Left lung (tissue), 14 donors: ENCODE measurements at places on chromosomes 6 and 20. TPM values are rescaled to one million over a fixed set of nuclear protein-coding genes. Genes with fewer than 3 reads are reported as not detected.
A peak's percentile ranks its signal among the peaks of the same experiment; 100 is the strongest.

Gene CHMP4B
- 109 TPM for polyA plus RNA-seq

Gene ZNF334
- polyA plus RNA-seq: 48.0 TPM

Gene KIAA1755
- 2.7 TPM for polyA plus RNA-seq

Gene SUMO4
- polyA plus RNA-seq: 1.0 TPM

Gene GNAS-AS1
- 0.15 TPM for polyA plus RNA-seq

Gene RIPPLY2
- polyA plus RNA-seq: not detected

Gene STX11
- 2.3 TPM for polyA plus RNA-seq

Gene ZNF292
- 58.8 TPM for polyA plus RNA-seq

Gene LSM14B
- polyA plus RNA-seq: 57.1 TPM

Gene SH3BGRL2
- polyA plus RNA-seq: 39.4 TPM

Gene RBM24
- polyA plus RNA-seq: 3.4 TPM

Gene CAPN11
- polyA plus RNA-seq: 0.24 TPM

Gene ARHGAP40
- 0.57 TPM for polyA plus RNA-seq

Gene ANKRD6
- 36.6 TPM for polyA plus RNA-seq

Gene TNF
- 0.19 TPM for polyA plus RNA-seq

- DNase-seq: no peak
Measured at GRCh38 chr6:13573669-13574110, 711 bp upstream of the SIRT5 start.

DNA sequence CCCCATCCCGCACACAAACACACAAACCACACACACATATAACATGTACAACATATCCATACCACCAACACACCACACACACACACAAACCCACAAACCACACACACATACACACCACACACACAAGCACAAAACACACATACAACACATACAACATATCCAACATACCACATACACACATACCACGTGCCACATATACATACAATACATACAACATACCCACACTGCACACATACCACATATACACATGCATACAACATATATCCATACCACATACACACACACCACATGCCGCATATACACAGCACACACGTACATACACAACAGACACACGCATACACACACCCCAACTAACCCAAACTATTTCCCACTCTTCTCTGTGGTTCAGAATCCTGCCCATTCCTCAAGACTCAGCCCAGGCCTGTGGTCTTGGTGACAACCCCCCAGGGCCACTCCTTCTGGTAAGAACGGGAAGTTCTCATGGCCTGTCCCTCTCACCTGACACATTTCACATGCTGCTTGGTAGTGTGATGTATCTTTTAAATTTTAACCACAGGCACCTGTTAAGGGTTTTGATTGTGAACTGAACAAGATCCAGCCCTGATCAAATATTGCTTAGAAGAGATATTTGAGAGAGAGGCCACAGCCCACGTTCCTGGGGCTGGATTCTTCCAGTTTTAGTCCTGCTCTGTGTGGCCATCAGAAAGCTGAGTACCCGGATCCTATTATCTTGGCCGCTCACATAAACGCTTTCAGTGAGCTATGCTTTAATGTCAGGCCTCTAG is 55.9 kb upstream of the KCNK16 start:
- DNase-seq: no peak

GRCh38 chr6:43763812-43764522 is 6.0 kb upstream of the VEGFA start:
- no peak for DNase-seq

DNA sequence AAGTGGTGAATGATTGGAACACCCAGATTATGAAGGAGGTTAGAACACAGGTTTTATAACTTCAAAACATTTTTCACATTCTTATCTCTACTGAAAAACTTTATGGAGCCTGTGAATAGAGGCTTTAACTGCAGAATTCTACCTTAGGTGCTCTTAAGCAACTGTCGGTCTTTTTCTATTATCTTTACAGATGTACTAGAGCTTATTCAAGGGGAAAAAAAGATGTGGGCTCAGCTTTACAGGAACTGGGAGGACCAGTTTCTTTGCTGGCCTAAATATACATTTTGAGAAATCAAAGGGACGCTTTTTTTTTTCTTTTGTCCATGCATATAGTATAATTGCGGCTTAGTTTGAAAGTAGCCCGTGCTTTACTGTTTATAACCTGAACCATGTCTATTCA is 58.9 kb downstream of the UST start:
- DNase-seq: no peak

GRCh38 chr20:62487561-62488354 is 12.0 kb upstream of the GATA5 start:
- no peak for DNase-seq

- no peak for DNase-seq
Measured at GRCh38 chr6:68427630-68428029, 207.5 kb upstream of the ADGRB3 start.

- DNase-seq: no peak
Measured at GRCh38 chr20:55569084-55569483, 436.2 kb downstream of the CBLN4 start.

- DNase-seq: peak; percentile 93
Measured at GRCh38 chr6:83430611-83431544, at the start of gene ME1. ME1 (minus strand) TSS chr6:83431051; CDS start chr6:83430954, 97 bp downstream.

DNA sequence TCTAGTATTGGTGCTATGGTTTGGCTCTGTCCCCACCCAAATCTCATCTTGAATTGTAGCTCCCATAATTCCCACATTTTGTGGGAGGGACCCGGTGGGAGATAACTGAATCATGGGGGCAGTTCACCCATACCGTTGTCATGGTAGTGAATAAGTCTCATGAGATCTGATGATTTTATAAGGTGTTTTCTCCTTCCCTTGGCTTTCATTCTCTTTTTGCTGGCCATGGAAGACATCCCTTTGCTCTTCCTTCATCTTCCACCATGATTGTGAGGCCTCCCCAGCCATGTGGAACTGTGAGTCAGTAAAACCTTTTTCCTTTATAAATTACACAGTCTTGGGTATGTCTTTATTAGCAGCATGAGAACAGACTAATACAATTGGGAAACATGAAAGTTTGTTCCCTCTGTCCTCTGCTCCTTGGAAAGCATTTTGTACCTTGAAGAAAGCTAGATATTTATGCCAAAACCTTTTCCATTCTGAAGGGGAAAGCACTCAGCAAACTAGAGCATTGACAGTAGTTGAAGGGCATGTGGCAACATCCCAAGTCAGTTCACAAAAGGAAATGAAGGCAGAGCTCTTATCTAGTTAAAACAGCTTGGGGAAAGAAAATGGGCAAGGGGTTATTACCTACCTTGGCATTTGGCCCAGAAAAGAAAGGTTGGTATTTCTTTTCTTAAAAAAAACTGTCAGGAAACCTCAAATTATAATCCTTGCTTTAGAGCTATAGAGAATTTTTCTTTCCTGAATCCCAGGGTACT is 10.7 kb upstream of the TNFAIP3 start:
- DNase-seq: no peak

- peak; percentile 88 for DNase-seq
Measured at GRCh38 chr6:27772261-27773001, 139.8 kb downstream of the OR2B2 start.

- no peak for DNase-seq
Measured at GRCh38 chr6:15615802-15616201, 47.0 kb downstream of the DTNBP1 start.

- DNase-seq: no peak
Measured at GRCh38 chr20:8589956-8590355, 457.9 kb downstream of the PLCB1 start.

GRCh38 chr20:54276577-54277169 is 68.8 kb downstream of the PFDN4 start:
- DNase-seq: no peak

DNA sequence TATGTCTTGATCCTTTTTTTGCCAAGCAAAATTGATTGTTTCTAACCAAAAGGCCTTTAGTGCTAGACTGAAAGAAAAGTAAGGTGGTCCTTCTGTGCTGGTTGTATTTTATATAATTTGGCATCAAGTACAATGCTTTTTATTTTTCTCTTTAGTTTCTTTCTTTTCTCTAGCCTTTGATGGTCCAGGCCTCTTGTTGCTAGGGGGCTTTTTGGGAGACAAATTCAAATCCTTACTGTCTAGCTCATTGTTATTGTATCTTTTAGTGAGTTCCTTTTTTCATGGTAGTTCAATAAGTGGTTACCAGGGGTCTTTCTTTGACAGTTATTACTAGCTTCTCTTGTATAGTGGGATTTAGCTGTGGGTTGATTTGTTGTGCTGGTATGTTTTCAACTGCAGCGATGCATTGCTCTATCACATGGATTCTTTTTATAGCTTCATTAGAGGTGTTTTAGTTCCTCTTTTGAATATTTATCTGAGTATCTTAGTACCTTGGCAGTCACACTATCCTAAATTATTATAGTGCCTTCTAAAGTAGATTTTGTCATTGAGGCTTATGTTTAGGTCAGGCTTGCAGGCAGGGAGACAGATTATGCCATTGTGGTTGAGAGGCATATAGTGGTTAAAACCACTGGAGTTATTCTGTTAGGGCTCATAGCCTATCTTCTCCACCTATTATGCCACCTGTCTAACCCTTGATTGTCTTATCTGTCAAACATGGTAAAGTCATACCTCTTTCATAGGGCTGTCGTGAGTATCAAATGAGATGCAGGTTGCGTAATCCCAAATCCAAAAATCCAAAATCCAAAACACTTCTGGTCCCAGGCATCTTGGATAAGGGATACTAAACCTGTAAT is 49.5 kb downstream of the KCNS1 start:
- DNase-seq: no peak

DNA sequence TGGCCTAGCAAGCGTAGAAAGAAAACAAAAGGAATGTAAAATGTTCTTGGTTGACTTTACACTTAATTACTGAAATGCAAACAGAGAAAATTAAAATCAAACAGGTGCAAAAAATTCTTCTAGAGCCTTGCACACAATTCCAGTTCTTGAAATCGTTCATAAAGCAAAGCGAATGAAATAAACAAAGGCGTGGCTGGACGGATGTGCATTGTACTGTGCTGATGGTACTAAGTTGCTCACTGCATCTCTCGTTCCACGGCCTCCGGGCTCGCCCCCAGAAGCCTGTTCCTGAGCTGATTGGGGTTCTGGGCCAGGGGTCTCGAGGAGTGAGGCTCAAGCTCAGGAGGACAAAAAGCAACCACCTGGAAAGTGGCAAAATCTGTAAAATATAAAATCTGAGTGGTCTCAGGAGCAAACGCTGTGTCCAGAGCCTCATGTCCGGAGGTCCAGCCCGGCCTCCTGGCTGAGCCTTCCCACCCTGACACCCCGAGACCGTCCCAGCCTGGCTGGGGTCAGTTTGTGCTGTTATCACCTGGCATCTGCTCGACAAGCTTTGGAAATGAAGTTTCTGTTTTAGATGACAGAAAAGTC is 71.3 kb downstream of the TTLL2 start:
- peak; percentile 50 for DNase-seq

DNA sequence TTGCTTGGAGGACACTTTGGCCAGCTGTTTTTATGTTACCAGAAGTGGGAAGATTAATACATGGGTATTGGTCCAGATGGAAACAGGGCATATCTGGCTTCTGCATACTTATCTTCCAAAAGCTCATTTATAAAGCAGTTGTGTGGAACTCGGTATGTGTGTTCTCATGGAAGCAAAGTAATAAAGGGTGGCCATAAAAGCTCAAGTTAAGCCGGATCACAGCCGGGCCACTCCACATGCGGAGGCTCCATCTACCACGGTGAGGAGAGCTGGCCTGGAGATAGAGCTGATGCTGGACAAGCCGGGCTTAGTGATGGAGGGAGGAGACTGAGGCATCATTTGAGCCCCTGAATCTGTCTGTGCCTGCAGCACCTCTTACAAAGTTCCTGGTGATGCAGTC is 38.6 kb upstream of the KIF16B start:
- DNase-seq: no peak

- DNase-seq: no peak
Measured at GRCh38 chr6:117167520-117168271, 97.7 kb upstream of the VGLL2 start.

- no peak for DNase-seq
Measured at GRCh38 chr6:28632326-28632851, 106.7 kb downstream of the GPX5 start.

GRCh38 chr20:61497029-61497627 is 245.1 kb downstream of the CDH4 start:
- no peak for DNase-seq

DNA sequence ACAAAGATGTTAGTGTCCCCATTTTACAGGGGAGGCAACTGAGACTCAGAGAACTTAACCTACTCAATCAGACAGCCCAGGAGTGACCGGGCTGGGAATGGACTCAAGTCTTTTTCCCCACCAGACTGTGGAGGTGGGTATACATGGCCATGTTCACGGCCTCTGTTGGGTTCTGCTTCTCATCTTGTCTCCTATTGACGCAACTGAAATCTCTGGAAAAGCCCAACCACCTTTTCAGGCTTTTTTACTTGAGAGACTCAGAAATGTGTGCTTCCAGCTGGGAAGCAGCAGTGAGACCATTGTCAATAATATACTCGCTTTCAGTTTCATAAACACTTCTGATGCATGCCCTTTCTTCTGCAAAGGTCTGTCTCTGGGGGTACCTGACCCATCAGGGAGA is 70.7 kb downstream of the SOBP start:
- no peak for DNase-seq

DNA sequence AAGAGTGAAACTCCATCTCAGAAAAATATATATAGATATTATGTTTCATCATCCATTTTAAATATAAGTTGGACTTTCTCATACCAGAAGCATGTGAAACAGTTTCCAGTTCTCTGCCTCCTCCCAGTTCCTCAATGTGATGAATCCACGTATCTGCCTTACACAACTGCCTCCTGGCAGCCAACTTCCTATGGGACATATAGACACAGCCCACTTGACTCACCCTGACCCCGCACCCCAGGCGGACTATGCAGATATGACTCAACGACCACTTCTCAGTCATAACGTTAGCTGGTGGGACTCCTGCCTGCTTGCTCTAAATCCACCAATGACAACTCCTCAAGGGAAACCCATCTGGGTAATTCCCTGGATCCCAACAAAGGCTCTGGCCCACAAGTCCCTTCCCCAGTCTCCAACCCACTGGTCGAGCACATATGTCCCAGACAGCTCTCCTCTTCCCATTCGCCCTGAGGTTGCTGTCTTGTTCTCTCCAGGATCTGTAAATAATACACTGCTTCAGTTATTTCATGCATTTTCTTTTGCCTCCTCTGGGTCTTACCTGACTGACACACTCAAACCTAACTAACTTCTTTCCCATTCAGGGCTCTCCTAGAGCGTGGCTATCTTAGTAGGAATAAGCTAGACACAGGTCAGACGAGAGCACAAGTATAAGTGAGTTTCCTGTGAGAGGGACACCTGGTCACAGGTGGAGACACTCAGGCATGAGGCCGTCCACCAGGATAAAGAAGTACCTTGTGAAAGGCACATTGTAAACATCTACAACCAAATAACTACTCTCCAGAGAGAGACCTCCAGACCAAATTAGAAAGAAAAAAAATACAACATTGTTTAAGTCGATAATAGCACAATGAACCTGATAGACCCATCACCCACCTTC is 548.5 kb downstream of the CD83 start:
- no peak for DNase-seq

- no peak for DNase-seq
Measured at GRCh38 chr6:85000001-85000400, 235.6 kb upstream of the TBX18 start.

- no peak for DNase-seq
Measured at GRCh38 chr6:18328540-18328939, 58.6 kb upstream of the RNF144B start.

GRCh38 chr6:15036690-15037245 is 209.1 kb upstream of the JARID2 start:
- DNase-seq: no peak

GRCh38 chr20:20527661-20528060 is 159.8 kb downstream of the INSM1 start:
- DNase-seq: no peak

GRCh38 chr20:63295846-63296245 is 2.9 kb downstream of the COL20A1 start:
- DNase-seq: peak; percentile 67
